Stimulated activated CD4-positive, alpha-beta T cell treated with anti-CD3 and anti-CD28 coated beads, Interleukin-4, amount 100 ng/mL, for 4 hours (primary cell): ENCODE measurements at places on chromosomes 2 and 18.

GRCh38 chr2:240230291-240230931 lies 90.0 kb upstream of the OTOS start:
- no peak for DNase-seq

GRCh38 chr2:10302479-10303180 lies at the start of gene HPCAL1:
TSS of gene HPCAL1 (plus strand) at chr2:10302904. CDS start at chr2:10419758, 116,854 bp downstream.
- DNase-seq: peak; percentile 72

- no peak for DNase-seq
Observed at GRCh38 chr18:35933982-35934381, 38.5 kb upstream of the RMP24 start.

DNA sequence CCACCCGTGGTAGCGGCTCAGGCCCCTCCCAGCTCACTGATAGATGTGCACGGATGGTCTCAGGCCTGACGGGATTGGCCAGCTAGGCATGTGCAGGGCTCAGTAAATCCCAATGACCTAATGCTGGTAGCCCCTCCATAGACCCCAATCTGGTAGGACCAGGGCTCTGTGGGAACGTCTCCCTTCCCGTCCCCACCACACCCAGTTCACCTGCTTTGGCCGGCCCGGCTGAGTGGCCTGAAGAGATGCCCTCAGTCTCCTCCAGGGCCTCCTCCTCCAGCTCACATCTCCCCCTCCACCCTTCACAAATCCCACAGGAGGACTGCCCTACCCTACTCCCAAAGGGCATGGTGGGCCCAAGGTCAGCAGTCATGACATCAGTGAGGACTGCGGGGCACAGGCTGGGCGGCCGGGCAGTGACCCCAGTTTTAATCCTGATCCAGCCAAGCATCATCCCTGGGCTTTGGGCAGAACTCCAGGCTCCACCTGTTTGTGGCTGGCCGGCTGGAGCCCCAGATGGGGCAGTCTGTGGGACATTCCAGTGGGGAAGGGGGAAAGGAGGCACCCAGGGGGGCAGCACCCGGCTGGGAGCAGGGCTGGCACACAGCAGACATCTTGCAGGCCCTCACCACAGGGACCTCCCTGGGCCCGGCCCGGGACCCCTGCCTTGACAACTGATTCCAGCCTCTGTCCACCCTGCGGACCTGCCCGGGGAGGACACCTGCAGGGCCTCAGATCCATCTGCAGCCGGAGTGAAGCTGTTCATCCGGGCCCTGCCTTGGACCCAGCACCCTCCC lies 2.3 kb downstream of the KIF1A start:
- DNase-seq: no peak

- no peak for DNase-seq
Observed at GRCh38 chr2:190308031-190308430, 11.6 kb downstream of the HIBCH start.

DNA sequence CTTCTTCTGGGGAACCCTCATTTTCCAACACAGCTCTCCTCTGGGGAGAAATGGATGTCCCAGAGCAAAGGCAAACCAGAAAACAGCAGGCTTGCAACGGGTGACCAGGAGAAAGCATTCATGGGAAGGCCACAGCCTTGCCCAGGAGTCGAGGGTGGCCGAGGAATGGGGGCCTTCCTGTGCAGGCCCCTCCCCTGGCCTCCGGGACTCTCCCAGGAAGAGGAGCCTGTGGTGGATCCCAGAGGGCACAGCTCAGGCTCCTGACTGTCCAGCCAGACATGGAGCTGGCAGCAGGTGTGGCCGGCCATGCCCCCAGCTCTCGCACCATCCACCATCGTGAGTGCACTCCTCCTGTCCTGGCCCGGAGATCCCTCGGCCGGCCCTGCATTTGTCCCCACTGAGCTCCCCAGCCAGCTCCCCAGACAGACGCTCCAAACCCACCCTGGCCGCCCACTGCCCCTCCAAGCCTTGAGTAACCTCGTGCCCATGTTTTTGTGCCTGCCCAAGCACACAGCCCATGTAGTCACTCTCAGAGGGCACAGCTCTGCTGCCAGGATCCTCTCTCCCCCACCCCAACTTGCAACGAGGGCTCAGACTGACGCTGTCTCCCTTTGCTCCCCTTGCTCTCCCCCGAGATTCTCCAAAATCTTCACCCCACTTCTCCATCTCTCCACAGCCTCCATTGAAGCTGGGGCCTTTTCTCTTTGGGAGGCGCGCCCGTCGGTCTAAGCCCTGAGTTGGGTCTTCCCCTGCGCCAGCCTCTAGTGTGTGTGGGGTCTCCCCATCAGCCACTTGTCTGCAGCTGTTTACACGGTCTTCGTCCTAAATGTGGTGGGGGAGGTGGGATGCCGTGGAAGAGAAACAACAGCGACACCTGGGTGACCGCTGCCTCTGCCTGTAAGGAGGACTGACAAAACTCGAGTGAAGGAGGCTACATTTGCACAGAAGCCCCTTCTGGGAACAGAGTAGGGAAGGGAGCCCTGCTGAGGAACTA lies 9.8 kb downstream of the PRLH start:
- DNase-seq: no peak

GRCh38 chr2:211816754-211817153 lies 721.8 kb downstream of the ERBB4 start:
- DNase-seq: no peak

DNA sequence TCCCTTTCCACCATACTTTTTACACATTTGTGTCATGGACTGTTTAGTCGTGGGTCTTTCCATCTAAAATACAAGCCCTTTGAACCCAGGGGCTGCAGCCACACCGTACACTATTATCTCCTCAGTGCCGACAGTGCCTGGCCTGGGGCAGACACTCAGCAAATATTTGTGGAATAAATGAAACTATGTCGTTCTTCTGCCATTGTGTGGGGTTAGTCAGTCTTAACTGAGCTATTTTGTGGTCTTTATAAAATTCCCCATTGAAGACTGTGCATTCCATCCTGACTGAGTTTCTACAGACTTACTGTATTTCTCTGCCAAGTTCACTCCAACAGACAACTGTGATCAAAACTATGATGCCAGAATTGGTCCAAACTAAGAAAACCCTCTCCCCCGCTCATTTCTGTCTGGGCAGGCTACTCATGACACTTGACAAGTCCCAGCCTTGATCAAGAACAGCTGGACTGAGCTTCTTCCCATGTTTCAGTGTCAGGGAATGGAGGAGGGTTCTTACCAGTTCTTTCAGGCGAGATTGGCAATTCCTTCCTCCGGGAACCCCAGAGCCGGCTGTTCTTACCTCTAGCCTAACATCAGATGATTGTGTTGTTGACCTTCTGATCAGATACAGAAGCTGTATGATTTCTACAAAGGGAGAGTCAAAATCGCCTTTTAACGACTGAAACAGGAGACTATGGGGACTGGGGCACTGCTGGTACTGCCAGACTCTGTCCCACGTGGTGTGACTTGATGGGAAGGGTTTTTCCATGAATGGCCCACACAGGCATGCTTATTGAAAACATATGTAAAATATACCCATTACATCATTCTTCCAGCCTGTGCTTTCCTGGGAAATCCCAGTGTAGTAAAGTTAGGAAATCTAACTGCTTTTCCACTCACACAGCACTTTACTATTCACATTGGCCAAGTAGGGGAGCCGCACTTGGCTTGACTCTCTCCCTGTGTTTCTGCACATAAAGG lies 77.4 kb upstream of the NPAS2 start:
- DNase-seq: no peak

GRCh38 chr2:191625016-191625415 lies 52.9 kb upstream of the NABP1 start:
- no peak for DNase-seq

DNA sequence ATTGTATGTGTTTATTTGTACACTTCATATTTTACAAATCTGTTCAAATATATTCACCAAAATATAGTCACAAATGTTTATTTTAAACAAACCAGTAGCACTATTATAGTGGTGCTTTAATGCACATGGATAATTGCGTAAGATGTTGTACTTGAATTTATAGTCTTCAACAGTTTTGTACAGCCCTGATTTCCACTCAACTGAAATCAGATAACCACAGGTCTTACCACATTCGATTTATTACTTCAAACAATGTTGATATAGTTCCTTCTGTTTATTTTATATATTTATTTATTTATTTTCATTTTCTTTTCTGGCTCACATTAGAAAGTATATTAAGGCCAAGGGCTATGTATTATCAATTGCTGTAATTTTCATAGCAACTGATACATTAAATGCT lies 99.4 kb upstream of the ZNF804A start:
- no peak for DNase-seq

DNA sequence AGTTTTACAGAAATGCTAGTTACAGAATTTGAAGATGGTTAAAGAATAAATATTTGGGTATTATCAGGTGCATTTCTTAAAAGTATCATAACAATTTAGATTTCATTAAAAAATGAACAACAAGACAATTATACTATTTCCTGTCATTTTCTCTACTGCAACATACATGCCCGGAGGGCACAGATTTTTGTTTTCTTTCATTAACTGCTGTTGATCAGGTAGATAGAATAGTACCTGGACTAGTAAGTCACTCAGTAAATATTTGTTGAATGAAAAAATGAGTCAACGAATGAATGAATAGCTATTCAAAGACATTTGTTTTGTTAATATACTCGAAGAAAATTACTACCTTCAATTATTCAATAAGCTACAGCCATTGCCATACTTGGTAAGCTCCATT lies 531.2 kb upstream of the VRK2 start:
- DNase-seq: no peak

DNA sequence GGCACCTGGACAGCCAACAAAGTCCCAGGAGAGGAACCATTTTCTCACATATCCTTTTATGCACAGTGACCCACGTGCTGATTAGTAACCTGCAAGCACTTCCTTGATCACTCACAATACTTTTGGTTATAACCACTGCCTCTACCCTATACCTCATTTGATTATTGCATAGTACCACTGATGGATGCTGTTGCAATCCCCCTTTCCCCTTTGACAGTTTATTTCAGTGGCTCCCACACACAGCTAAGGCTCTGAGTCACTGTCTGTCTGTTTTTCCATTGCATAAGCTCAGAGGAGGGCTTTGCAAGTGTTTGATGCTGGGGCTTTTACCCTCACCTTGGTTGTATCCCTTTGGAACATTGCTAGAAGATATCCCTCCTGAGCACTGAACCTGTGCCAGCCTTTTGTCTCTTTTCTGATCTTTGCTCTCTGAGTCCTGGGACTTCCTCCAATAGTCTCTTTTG lies 101.7 kb upstream of the RBBP8 start:
- no peak for DNase-seq
